ENCODE measurements at places on chromosomes 4 and X.

GRCh38 chr4:149949381-149949780 lies 128.9 kb upstream of the DCLK2 start:
- DNase-seq, result no peak

GRCh38 chr4:7186031-7186430 lies 6.3 kb upstream of the SORCS2 start:
- DNase-seq, result no peak

DNA sequence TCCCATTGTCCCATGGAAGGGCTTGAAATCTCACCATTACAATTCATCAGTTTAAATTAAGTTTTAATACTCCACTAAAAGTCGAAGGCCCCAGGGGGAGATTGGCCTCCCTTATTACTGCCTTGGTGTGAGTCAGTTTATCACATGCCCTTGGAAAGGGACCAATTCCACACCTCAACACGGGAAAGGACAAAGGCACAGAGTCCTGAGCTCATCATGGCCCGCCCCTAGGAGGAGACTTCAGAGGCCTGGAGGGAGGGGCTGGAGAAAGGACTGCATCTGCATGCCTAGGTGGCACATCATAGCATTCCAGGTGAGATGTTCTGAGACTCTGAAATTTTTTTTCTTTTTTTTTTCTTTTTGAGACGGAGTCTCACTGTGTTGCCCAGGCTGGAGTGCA lies 2.8 kb upstream of the SEL1L3 start:
- DNase-seq, result no peak

DNA sequence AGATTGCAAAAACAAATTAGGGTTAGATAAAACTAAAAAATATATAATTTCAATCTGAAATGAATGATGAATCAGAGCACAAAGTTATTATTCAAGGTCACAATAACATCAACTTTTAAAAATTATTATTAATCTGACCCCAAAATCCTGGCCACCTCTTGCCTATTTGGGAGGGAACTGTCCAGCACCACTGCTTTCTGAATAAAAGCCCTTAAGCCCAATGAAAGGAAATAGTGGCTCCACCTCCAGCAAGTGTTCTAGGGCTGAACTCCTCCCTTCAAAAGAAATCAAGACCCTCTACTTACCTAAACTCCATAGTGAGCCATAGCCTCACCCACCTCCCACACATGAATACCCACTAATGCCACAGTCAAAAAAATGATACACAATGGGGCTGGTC lies 208.2 kb downstream of the PARM1 start:
- DNase-seq, result no peak

DNA sequence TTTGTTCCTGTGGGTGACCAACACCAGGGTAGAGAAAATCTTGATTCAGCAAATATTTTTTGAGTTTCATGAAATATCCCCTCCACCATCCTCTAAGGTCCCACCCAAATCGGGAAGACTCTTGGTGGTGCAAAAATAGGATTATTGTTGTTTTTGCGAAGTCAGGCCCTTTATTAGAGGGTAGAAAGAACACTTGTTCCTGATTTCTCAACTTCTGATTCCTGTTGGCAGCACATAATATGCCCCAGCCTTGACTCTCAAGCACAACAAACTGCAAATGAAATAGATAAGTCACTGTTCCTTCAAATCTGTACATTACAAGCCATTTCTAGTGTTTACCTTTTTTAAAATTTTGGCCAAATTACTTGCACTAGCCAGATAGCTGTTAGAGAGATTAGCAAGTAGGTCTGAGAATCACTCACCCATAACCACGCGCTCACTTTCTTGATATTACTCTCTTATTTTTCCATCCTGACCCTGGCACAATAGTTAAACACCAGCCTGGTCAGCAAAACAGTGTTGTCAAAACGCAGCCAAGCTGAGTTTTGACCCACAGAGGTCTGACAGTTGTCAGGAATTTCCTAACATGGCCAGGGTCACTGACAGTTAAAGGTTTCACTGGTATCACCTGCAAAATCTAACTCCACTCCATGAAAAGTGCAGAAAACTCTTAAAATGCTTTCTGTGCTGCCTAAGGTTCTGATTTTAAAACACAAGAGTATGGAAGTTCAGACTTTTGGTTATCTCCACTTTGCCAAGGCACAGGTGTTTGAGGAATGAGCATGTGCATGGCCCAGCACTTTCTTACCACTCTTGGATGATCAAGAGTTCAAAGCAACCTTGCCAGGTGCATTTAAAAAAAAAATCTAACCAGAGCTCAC lies 69.8 kb downstream of the RBM47 start:
- DNase-seq, result no peak

DNA sequence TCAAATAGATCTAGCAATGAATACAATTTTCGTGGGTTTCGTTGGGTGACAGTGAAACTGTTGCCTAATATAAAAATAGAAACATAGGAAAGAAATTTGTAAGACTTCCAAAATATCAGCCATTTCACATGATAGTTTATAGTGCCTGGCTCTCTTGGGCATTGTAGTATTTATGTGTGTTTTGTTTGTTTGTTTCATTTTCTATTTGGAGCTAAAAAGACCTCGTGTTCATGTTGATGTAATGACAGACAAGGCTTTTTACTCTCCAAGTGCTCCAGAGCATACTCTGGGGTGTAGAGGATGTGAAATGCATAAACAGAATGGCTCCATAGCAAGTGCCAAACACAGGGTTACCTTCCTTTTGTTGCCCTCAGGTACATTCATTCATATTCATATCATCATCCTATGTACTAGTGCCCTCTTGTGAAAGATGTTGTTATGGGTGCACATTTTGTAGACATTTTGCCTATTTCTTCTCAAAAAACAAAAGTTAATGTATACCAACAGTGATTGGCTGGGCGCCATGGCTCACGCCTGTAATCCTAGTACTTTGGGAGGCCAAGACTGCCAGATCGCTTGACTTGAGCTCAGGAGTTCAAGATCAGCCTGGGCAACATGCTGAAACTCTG lies 100.7 kb upstream of the AMOT start:
- DNase-seq, result no peak

DNA sequence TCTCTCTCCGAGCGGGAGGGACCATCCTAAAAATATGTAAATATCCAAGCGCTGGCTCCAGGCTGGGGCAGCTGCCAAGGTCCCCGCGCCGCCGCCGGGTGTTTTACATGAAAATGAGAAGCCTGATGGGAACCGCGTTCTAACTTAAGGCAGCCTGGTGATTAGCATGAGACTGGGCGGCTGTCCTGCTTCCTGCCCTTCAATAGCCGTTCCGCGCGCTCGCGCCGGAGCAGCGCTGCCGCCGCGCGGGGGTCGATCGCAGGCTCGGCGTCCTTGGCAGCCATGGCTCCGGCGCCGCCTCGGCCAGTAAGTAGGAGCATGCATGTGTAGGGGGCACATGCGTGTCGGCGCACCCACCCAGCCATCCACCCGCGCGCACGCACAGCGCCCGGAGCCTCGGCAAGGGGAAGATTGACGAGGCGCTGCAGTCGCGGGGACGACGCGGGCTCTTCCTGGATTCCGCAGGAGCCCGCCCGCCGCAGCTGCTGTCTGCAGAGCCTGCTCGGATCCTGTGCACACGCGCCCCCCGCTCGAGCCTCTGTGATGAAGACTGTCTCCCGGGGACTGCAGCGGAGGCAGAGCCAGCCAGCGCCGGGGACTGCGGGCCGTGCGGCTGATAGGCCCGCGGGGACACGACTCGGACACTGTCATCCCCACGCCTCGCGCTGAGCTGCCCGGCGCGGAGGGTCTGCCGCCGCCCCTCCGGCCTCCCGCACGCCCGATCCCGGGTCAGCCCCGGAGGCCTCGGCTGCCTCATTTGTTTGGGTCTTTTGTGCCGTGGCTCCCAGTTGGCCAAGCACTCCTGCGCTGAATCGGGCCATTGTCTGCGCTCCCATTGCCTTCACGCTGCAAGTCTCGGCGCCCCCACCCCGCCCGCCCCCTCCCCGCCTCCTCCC lies 734 bp downstream of the STOX2 start:
- DNase-seq, result peak; percentile 49

- no peak for DNase-seq
Measured at GRCh38 chrX:82626978-82627377, 881.1 kb upstream of the POU3F4 start.
